ENCODE measurements at places on chromosomes 2 and 18. TPM values are rescaled to one million over a fixed set of nuclear protein-coding genes. Genes with fewer than 3 reads are reported as not detected.

DNA sequence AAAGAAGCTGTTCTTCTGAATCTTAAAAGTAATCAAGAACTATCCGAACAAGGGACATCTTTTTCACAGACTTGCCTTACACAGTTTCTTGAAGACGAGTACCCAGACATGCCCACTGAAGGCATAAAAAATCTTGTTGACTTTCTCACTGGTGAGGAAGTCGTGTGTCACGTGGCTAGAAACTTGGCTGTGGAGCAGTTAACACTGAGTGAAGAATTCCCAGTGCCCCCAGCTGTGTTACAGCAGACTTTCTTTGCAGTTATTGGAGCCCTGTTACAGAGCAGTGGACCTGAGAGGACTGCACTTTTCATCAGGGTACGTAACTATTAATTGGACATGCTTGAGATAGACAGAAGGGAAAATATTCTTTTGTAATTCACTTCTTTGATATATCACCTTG is 2.4 kb downstream of the MRPL44 start:
- peak; percentile 32 for DNase-seq

DNA sequence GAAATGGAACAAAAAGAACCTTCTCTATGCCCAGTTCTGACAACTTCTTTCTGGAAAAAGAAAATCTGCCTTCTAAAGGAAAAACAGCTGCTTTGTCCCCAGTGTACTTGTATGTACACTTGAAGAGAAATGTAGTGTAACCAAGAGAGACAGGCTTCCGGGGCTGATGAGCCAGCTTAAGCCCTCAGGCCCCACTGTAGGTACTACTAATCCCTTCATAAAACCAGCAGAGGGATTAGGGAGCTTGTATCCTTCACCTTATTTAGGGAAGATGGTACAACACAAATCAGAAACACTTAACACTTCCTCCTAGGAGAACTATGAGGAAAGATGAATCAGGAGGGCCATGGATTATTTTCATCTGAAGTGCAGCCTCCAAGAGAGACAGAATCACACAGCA is 18.8 kb upstream of the SUCLG1 start:
- DNase-seq = no peak

DNA sequence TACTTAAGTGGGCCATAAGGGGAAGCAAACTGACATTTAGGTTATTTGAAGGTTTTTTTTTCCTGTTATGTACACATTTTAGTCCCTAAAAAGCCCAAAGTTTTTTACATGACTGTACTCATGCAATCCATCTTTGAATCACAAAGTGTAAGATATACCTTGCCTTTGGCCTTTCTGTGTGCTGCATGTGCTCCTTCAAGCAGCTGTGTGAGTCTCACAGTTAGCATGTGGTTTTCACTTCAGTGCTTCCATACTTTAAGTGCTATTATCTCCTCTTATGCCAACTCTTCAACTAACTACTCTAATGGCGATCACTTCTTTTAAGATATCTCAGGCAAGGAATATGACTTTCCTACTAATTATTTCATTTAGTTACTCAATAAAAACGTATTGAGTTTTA is 597.1 kb upstream of the ACVR2A start:
- DNase-seq = no peak

The DUSP11 gene
- total RNA-seq = 16.9 TPM

- DNase-seq = no peak
Observed at GRCh38 chr2:143175438-143175837, 46.2 kb downstream of the ARHGAP15 start.

GRCh38 chr2:168703926-168704325 is 98.5 kb upstream of the NOSTRIN start:
- no peak for DNase-seq

DNA sequence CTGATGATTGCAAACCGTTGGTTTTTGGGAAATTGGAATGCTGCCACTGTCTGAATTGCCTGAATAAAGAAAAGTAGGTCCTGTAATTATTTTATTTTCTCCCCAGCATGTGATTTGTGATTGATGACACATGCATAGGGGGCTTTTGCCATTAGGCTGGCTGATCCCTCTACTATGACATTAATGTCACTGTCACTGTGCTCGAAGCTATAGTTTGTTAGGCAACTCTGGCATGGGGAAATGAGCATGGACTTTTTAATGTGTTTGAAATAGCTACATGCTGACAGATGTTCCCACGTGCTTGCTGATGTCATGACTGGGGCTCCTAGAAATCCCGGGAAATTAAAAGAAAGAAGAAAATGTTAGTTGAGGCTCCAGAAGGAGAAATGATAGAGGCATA is 99.1 kb downstream of the HRH4 start:
- DNase-seq = peak; percentile 48
